Activated naive CD8-positive, alpha-beta T cell treated with anti-CD3 and anti-CD28 coated beads, Interleukin-2, amount 50 U/mL, for 24 hours (primary cell): ENCODE measurements at places on chromosomes 12 and 14.

DNA sequence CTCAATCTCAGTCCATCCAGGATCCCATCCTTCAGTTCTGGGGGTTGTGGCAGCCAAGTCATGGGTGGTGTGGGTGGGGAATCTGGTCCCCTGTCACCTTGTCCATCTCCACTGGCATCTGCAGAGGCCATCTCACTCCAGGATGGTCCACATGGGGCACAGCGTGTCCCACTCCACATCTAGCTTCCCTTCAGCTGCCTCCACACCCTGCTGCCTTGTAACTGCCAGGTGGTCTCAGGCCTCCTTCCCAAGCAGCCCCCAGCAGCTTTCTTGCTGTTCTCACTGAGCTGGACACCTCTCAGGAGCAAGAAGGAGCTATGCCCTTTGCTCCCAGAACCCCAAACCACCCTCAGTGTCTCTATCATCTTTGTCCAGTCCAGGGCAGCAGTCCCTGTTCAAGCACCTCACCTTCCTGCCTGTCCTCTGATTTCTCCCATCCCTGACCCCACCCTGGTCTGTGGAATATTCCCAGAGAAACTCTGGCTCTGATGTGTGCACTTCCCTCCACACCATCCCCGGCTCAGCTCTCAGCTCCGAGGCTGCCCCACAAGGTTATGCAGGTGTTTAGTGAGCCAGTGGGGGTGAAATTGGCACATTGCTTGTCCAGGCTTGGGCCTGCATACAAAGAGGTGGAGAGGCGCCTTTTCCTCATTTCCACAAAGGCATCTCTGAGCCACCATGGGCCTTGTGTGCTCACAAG, 13.7 kb upstream of the DYNC1H1 start:
- no peak for DNase-seq

- no peak for DNase-seq
Observed at GRCh38 chr12:113385282-113385882, 18.3 kb downstream of the SDS start.

DNA sequence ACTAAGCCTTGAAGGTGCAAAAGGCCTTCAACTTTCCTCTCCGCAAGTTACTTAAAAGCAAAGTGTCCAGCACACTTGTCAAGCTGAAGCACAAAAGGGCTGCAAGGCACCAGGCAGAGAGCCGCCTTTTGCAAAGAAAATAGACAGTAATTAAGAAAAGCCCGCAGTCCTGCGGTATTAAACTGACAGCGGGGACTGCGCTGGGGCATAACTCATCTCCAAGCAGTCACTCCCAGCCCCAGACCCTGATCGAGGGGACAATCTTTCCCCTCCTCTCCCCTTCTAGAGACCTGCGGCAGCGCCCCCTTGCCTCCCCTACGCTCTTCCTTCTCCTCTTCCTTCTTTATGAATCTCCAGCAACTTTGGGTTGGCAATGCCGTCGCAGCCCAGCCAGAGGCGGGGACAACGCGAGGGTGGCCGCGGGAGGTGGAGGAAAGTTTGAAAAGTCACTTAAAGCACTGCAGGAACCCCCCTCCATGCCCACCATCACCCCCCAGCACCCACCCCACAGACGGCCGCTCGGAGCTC, 200.9 kb upstream of the CAND1 start:
- peak; percentile 14 for DNase-seq

DNA sequence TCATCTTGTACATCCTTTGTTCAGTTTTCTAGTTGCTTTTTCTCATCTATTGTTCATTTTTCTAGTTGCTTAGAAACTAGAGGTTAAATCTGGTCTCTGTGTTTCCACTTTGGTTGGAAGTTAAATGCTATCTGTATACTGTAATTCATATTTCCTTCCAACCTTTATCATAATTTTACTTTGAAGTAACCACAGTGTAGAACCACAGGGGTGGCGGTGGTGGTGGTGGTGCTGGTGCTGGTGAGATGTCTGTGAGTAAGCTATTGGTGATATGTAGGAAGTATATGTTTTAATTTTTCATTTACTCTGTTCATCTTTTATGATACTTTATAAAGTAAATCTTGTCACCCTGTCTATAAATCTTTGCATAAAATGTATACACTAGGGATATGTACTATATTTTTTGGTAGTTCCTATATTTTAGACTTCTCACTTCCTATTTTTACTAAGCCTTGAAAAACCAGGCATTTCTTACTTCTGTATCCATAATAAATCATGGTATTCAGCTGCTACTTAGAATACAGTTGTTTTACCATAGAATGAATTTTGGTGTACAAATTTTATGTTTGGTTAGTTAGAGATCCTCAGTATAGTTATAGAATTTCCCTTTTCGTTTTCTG, 31.9 kb downstream of the CCDC91 start:
- DNase-seq = peak; percentile 71

- DNase-seq = no peak
Observed at GRCh38 chr12:87280356-87280755, 748.8 kb downstream of the C12orf50 start.

DNA sequence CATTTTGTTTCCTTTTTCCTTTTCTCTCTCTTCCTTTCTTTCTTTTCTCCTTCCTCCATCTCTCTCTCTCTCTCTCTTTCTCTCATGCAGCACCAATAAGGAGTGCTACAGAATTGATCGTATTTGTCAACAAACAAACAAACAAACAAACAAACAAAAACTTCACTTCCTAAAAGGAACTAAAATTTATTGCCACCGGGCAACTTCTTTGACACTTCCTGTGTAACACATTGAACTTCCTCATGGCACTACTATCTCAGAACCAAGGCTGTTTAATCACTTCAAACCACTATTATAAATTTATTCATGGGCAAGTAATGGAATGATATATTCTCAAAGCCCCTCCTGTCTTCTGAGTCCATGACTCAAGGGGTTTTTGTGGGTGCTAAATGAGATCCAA, 51.3 kb downstream of the SERPINA3 start:
- no peak for DNase-seq

DNA sequence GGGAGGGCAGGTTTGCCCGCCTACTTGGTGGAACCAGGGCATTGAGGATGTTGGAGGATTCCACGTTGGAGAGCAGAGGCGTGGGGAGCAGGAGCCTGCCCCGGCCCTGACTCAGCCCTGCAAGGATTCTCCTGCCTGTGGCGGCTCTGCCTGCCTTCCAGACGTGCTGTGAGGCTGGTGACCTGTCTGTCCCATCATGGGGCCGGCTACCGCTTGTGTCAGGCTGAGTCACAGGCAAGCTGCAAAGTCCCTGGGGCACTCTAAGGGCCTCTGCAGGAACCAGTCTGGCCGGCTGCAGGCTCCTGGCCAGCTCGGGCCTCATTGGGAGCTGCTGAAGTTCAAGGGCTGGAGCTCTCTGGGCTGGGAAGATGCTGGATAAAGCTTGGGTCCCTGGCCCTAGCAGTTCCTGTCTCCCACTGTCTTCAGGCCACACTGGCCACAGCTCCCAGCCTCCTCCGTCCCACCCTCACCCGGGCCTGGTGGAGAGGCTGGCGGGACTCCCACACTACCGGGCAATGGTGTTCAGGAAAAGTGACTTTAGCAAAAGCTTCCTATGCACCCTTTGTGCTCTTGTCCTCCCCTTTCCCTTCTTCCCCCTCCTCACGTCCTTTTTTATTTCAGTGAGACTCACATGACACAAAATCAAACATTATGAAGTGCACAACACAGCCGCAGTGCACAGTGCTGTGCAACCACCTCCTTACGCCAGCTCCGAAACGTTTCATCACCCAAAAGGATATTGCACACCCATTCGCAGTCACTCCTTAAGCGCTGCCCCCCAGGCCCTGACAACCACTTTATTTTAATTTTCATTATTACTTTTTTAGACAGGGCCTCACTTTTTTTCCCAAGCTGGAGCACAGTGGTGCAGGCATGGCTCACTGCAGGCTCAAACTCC, 22.0 kb upstream of the ULK1 start:
- DNase-seq = no peak

DNA sequence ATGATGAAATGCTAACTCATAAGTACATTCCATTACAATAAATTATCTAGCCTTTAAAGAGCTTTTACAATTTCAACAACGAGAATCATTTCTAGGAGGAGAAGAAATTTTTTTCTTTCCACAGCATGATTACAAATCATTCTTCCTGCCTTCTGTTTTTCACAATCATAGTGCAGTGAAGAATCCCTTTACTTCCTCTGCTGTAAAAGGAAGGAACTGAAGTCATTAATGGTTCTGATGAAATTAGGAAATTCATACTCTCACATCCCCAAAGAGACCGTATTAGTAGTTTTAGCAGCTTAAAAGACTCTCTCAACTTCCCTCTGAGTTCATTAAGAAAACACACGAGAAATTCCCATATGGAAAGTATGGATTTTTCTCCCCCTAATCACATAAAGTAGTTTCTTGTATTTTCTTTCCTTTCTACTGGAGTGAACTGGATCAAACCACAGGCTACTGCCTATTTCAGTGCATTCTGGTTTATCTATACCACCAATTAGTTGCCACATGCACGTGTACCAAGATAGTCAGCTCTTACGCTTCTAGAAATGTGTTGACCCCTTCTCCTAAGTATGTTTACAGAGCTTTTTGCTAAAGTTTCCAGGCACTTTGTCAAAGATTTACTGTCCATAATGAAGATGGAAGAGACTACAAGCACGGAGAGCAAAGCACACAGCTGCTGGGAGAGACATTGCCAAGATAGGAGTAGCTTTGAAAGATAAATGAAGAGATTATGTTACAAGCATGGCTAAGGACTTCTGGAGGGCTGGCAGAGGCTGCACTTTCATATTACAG, 58.9 kb upstream of the KITLG start:
- no peak for DNase-seq

- DNase-seq = no peak
Observed at GRCh38 chr12:121893961-121894460, 5.4 kb downstream of the PSMD9 start.

- DNase-seq = no peak
Observed at GRCh38 chr12:55428331-55429243, 2.5 kb downstream of the OR6C76 start.

- no peak for DNase-seq
Observed at GRCh38 chr14:45212231-45212630, 40.8 kb downstream of the MIS18BP1 start.

DNA sequence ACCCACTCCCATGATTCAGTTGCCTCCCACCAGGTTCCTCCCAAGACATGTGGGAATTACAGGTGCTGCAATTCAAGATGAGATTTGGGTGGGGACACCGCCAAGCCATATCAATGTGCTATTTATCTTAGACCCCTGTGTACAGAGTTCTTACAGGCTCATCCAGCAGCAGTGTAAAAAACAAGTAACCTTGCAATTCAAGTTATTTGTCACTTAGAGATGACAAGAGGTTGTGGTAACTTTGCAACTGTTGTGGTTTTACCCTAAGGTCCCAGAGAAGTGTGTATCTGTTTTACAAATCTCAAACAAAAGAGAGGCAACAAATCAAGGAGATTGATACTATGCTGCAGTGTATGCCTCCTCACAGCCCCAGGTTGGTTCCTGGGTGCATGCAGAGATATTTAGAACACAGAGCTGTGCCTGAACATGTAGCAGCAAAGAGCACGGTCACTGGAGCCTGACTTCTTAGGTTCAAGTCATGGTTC, 11.5 kb upstream of the HELB start:
- DNase-seq = no peak

GRCh38 chr14:21860172-21860571, 186.6 kb upstream of the OR4E1 start:
- peak; percentile 42 for DNase-seq

GRCh38 chr14:31827325-31827724, 249.8 kb upstream of the ARHGAP5 start:
- no peak for DNase-seq

- peak; percentile 17 for DNase-seq
Observed at GRCh38 chr12:24838531-24838950, 110.4 kb downstream of the BCAT1 start.

DNA sequence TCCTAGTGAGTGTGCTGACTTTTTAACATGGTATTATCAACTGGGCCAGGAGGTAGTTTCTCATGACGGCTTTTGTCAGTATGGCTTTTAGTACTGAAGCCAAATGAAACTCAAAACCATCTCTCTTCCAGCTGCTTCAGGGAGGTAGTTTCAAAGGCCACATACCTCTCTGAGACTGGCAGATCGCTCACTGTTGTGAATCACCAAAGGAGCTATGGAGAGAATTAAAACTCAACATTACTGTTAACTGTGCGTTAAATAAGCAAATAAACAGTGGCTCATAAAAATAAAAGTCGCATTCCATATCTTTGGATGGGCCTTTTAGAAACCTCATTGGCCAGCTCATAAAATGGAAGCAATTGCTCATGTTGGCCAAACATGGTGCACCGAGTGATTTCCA, 141.1 kb downstream of the HMGA2 start:
- DNase-seq = no peak

DNA sequence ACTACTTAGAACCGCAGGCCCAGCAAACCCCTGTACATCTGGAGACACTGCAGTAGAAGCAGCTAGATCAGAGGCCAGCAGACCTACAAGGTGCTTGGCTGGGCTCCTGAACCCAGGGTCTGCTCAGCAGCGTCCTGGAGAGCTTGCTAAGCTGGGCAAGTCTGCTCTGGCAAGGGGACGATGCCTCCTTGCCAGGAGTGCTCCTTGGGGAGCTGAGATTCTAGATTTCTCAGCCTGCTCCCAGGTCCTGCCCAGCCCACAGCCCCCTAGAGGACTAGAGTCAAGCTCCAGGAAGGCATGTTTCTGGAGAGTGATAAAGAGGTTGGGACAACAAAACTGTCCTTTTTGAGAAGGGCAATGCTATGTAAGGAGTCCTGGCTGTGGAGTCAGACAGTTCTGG, 60.3 kb downstream of the HSPB8 start:
- no peak for DNase-seq

DNA sequence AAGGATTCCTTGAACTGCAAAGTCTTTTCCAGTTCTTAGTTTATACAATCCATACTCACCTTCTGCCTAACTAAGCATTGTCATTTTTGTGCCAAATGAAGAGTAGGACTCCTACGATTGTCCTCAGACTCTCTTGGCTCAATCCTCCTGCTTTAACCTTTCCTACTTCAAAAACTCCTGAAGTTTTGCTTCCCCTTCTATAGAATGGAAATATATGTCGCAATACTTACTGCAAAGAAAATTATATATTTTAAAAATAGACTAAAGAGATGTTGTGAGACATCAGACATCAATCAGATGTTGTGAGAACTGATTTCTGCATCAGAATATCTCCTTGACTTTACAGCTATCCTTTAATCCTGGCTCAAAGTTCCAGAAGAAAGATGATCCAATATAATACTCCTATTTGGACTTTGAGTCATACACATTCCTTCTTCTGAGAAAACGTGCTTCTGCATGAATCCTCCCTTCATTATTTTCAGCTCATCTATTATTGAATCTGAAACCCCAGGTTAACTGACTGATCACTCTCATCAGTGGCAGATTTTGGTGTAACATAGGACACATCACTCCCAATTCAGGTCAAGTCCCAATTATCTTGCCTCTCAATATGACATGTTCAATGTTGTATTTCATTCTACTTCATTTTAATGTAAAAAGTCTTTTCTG, 48.8 kb downstream of the A2M start:
- no peak for DNase-seq

DNA sequence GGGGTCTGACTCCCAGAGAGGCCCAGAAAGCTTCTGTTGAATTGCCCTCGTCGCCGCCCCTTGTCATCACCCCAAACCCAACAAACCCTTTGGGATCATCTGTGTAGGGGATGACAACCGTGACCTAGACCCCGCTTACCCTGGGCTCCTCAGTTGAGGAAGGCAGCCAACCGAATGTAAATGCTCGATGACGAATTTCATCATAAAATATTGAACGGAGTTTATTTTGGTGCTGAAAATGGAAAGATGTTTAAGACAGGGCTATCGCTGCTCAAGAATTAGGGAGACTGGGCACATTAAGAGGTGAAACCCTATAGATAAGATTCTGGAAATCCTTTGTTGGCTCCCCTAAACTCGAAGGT, 512 bp downstream of the ACTR10 start:
- DNase-seq = no peak
